ENCODE measurements at places on chromosomes 7 and 10.

GRCh38 chr10:80737209-80737608 lies 199.5 kb downstream of the SH2D4B start:
- DNase-seq, result no peak

DNA sequence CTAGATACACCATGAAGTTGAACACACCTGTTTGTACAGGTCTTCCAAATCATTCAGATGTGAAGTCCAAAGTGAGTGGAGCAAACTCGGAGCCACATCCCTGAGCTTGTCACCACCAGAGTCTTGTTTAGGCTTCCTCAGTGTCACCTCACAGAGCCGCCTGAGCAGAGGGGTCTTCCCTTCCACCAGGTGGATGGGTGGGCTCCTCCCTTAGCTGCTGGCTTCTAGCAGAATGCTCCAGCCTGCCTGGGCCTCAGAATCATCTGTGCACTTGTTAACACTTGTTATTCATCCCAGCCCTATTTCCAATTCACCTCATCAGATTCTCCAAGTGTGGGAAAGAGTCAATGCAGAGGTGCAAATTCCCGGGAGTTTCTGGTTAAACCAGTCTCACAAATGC lies 32.5 kb downstream of the C10orf71 start:
- DNase-seq, result no peak

- DNase-seq, result no peak
These were observed 324.7 kb upstream of the AKR1E2 start for GRCh38 chr10:4501306-4501705.

DNA sequence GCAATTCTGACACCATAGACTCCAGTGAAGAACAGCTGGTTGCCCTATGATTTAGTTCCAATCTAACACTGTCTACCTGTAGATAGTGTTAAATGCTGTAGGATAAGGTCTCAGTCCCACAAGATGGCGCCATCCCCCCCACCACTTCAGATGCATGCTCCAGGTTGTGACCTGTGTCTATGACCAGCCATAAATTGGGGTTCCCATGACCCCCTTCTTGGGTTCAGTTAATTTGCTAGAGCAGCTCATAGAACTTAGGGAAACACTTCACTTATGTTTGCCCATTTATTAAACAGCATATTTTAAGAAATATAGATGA lies 13.1 kb downstream of the CCSER2 start:
- no peak for DNase-seq

DNA sequence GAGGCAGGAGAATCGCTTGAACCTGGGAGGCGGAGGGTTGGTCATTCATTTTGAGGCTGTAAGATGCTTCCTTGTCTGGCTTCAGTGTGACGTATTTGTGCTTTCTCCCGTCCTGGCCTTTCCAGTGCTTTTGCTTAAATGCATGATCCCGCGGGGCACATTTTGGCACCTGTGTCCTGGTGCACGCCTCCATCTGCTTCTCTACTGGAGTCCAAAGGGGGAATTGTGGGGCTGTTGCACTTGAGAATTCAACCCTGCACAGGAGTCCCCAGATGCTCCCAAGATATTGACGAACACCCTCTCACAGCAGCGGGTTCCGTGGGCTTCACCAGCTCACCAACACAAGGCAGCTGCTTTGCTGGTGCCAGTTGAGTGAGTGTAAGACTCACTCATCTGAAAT lies 10.3 kb upstream of the LRRC27 start:
- no peak for DNase-seq

GRCh38 chr10:16518822-16519221 lies 2.9 kb downstream of the C1QL3 start:
- no peak for DNase-seq

GRCh38 chr10:77837248-77837924 lies 89.2 kb downstream of the DLG5 start:
- peak; percentile 23 for DNase-seq

GRCh38 chr7:12943781-12944180 lies 256.3 kb downstream of the ARL4A start:
- DNase-seq, result no peak

DNA sequence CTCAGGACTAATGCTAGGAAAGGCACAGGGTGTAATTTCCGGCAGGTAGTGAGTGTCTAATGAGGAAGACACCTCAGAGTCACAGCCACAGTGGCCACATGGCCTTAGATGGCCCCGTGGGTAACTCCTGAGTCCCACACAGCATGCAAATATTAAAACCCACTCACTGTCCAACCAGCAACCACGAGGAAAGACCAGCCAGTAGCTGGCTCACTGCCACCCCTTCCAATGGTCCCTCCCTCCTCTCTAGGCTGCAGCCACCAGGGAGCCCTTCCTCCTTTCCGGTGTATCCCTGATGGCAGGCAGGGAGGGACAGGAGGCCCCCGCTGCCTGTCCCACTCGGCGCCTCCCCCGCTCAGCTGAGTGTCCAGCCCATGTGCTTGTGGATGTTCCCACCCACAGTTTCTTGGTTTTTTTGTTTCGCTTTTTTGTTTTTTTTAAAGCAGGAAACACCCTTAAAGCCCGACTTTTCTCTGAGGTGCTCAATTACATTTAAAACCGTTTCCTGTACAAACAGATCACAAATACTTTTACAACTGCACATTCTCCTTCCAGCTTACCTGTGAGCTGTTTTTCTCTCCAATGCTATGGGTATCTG lies 9.2 kb downstream of the BNIP3 start:
- no peak for DNase-seq

DNA sequence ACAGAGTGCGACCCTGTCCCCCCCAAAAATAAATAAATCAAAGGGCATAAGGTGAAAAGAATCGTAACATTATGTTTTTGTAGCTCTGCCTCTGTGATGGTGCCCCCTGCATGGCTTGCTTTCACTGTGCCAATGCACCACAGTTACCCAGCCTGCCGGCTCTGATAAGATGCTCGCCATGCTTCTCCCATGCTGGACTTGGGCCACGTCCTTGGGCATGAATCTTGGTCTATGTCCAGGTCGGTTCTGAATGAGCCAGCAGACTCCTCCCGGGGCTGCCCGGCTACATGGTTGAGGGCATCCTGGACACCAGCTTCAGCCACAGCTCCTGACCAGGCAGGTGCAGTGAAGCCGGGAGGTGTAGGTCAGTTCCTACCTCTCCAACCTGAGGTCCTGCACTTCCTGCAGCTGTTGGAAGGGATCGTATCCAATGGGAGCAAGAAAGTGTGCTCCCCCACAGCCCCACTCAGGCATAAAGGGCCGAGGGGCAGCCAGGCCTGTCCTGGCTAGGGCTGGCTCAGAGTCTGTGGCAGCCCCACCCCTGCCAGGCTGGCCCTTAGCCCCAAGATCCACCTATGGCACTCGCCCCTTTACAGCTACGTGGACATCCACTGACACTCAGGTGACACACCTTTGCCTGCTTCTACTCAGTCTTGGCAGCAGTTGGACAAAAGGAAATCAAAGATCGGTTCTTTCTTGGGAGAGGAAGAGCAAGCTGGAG lies 34.1 kb downstream of the CHST3 start:
- DNase-seq, result no peak

GRCh38 chr7:131844369-131844768 lies 287.9 kb upstream of the PODXL start:
- no peak for DNase-seq

Measured in stimulated activated CD4-positive, alpha-beta T cell treated with anti-CD3 and anti-CD28 coated beads, Interleukin-15, amount 100 ng/mL, for 1 hour (primary cell).